RWPE1 (cell line): ENCODE measurements at places on chromosomes 6 and 20.

DNA sequence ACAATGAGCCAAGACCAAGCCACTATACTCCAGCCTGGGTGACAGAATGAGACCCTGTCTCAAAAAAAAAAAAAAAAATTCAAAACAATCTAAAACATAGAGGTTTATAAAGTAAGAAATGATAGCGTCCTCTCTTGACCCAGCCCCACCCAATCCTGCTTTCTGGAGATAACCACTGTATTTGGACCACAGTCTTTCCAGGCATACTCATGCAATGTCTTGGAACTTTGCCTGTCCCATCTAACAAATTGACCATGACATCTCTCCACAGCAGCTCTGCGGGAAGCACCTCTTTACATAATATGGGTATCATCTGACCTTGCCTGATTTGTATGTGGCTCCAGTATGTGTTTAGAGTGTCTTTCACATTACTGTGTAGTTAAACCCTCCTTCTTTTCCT is 9.1 kb upstream of the SHLD1 start:
- DNase-seq = no peak

- DNase-seq = no peak
These were observed 103.6 kb downstream of the CDYL start for GRCh38 chr6:4879741-4880275.

GRCh38 chr20:8133851-8134451 is 1.9 kb downstream of the PLCB1 start:
- DNase-seq = no peak

- DNase-seq = no peak
These were observed 26.9 kb upstream of the CBLN4 start for GRCh38 chr20:56032251-56032650.

DNA sequence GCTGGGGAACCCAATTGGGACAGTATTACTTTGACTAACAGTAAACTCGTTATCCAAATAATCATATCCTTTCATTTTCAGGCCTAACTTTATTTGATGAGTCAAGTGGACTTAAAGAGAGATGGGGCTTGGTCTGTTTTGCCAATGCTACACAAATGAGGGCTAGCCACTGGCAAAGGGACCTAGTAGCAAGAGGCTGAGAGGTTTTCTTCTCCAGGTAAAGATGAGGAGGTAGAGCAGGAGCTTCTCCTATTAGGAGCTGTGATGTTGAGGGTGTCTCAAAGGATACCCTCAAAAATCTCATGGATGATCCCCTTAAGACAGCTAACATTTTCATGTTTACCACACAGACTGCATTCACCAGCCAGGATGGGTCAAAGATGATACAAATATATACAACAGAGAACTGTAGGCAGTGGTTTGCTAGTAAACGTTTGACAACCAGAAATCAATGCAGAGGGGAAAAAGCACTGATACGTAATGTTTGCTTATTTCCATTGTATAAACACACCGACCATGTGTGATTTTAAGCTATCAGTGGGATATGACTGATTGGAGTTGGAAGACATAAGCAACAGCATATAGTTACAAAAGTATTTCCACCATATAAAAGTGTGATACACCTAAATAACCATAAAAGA is 153.3 kb downstream of the IBTK start:
- DNase-seq = no peak
